GM06990 (cell line): ENCODE measurements at places on chromosomes 13 and 19.
A peak's percentile ranks its signal among the peaks of the same experiment; 100 is the strongest.

- no peak for DNase-seq
These were observed 317.7 kb upstream of the OBI1 start for GRCh38 chr13:78976696-78977095.

GRCh38 chr19:2306971-2307370 lies 983 bp downstream of the LINGO3 start:
- DNase-seq, result no peak

- no peak for DNase-seq
These were observed 140.9 kb downstream of the NDFIP2 start for GRCh38 chr13:79621902-79622301.

- DNase-seq, result no peak
These were observed 1898.9 kb downstream of the OLFM4 start for GRCh38 chr13:54927538-54927937.

- DNase-seq, result peak; percentile 66
These were observed 60.9 kb upstream of the RANBP3 start for GRCh38 chr19:6038634-6039405.

DNA sequence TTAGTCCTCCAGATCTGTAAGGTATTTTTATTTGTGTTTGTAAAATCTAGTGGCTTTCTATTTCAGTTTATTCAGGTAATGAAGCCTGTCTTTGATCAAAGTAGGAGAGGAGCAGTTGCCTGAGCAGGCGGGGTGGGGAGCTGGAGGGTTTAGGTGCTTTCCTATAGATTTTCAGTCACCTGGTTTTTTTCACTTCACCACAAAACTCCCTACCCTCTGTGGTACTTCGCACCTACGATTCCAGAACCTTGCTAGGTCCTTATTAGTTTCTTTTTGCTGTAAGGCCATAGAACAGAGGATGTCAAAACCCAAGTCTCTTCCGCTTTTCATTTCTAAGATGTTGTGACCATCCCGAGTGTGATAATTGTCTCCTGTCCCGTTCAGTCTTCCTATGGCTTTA lies 26.6 kb downstream of the SLAIN1 start:
- no peak for DNase-seq

GRCh38 chr13:97332742-97333141 lies 101.2 kb upstream of the RAP2A start:
- no peak for DNase-seq

GRCh38 chr19:16901491-16902175 lies 12.8 kb downstream of the F2RL3 start:
- DNase-seq, result no peak

- no peak for DNase-seq
These were observed 4.3 kb upstream of the ZNF610 start for GRCh38 chr19:52331757-52332156.

GRCh38 chr19:16577531-16577985 lies 5.3 kb upstream of the SLC35E1 start:
- no peak for DNase-seq
